Stimulated activated CD4-positive, alpha-beta T cell treated with anti-CD3 and anti-CD28 coated beads, TNF-alpha, amount 100 ng/mL, for 1 hour (primary cell): ENCODE measurements at places on chromosomes 12 and 14.

DNA sequence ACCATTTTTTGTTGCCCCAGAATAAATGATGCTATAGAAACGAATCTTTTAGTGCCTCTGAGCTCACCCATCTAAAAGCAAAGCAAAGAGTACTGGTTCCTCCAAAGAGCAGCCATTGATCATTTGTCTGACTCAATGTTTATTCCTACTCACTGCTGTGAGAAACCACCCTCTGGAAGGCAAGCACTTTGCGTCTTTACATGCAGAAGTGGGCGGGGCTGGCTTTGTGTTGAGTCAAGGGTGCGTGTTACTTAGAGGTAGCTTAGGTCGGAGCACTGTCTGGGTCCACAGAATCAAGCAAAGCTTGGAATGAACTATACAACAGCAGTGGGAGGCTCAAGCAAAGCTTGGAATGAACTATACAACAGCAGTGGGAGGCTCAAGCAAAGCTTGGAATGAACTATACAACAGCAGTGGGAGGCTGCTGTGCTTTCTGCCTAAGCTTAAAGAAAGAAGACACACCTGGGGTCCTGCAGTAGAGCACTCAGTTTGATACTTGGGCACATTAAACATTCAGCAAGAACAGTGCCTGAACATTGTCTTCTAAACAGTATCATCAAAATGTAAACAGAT, 77.2 kb upstream of the PRICKLE1 start:
- DNase-seq = no peak

- no peak for DNase-seq
These were observed 8.1 kb upstream of the CKAP4 start for GRCh38 chr12:106255952-106256351.

GRCh38 chr14:83007641-83008225, 1474.1 kb upstream of the SEL1L start:
- DNase-seq = no peak

DNA sequence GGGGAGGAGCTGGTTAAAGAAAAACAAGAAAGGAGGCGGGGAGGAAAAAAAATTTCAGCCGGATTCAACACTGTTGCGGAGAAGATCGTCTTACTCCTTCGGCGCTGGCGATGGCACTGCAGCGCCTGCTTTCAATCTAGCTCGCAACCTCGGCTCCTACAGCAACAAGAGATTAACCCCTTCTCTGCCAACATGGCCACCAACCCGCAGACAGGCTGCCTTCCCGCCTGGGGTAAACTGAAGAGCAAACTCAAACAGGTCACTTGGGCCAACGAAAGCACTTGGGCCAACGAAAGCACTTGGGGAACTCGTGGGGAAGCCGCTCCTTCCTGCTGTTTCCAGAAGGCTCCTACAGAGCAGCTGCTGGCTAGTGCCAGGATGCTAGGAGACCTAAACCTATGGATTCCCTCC, 73.7 kb downstream of the CIT start:
- DNase-seq = no peak

- no peak for DNase-seq
These were observed 145.0 kb downstream of the RIMBP2 start for GRCh38 chr12:130571089-130571488.

- no peak for DNase-seq
These were observed 31.1 kb upstream of the ANO2 start for GRCh38 chr12:5976196-5976595.

GRCh38 chr12:106301241-106301610, 1.3 kb upstream of the TCP11L2 start:
- no peak for DNase-seq

DNA sequence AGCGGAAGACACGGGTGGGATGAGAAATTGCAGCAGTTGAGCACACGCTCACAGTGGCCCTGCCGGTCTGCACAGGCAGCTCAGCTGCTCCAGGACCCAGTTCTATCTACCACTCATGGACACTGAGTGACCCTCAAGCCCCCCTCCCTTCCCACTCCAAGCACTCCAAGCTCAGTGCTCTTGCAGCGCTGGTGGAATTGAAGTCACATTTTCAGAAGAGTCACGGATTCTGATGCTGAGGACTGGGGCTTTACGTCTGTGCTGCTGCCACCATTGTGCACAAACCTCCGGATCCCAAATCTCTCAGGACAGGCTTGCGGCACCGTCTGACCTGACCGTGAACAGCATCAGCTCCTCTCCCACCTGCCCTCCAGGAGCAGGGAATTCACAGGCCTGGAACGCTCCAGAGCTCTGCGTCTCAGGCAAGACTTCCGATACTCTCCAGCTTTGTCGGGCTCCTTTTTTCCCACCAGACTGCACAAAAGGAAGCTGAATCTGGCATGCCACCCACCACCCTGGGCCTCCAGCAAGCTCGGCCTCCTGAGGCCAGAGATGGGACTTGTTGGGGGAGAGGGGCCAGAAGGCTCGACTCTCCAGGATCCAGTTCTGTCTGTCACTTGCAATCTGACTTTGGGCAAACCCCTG, 213.1 kb upstream of the RTL1 start:
- DNase-seq = no peak

DNA sequence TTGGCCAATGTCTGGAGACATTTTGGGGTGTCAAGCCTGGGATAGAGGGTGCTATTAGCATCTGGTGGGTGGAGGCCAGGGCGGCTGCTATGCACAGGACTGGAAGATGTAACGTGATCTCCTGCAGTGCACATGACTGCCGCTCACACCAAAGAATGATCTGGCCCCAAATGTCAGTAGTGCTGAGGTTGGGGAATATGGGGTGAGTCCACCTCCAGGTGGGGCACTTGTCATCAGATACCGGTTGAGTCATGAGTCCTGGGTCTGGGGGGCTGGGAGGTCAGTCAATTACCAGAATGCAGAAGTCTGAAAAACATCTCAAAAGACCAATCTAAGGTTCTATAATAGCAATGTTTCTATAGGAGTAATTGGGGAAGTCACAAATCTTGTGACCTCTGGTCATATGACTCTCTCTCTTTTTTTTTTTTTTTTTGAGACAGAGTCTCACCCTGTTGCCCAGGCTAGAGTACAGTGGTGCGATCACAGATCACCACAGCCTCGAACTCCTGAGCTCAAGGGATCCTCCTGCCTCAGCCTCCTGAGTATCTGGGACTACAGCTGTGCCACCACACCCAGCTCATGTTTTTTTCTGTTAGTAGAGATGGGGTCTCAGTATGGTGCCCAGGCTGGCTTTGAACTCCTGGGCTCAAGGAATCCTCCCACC, 6.0 kb upstream of the SDSL start:
- DNase-seq = no peak

DNA sequence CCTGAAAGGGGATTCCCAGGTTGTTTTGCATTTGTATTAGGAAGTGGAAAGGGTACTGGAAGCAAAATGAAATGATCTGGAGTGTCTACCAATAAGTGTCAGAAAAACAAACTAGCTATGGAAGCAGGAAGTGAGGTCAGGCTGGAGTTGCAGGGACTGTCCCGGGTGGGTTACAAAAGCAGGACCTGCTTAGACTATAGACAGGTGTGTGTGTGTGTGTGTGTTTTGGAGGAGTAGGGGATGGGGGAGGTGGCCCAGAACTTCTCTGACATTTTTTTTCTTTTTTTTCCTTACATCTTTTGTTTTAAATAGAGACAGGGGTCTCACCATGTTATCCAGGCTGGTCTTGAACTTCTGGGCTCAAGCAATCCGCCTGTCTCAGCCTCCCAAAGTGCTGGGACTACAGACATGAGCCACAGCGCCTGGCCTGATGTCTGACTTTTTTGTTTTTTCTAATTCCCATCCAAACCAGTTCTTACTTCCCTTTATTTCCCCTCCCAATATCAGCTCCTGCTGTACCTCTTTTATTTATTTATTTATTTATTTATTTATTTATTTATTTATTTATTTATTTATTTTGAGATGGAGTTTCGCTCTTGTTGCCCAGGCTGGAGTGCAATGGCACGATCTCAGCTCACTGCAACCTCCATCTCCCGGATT, 512 bp upstream of the RND1 start:
- DNase-seq = no peak

- DNase-seq = no peak
These were observed 52.3 kb downstream of the MBIP start for GRCh38 chr14:36268121-36268520.

GRCh38 chr12:93223440-93224426, 154.0 kb upstream of the NUDT4 start:
- no peak for DNase-seq

GRCh38 chr14:79254069-79254775, 957.1 kb downstream of the DIO2 start:
- no peak for DNase-seq

DNA sequence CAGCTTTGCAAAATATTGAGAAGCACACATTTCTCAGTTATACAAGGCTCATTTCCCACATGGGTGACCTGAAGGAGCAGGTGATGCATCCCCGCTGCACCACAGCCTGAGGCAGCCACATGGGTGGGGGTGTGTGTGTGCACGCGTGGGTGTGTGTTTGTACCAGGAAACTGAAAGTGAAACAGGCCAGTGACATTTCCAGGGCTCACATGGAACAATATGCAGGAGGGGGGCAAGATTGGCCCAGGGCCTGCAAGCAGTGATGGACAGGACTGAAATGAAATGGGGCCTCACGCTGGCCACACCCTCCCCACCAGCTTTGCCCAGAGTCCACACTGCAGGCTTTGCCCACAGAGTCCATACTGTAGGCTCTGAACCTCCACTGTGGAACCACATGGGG, 154.2 kb upstream of the PARP11 start:
- DNase-seq = peak; percentile 49

DNA sequence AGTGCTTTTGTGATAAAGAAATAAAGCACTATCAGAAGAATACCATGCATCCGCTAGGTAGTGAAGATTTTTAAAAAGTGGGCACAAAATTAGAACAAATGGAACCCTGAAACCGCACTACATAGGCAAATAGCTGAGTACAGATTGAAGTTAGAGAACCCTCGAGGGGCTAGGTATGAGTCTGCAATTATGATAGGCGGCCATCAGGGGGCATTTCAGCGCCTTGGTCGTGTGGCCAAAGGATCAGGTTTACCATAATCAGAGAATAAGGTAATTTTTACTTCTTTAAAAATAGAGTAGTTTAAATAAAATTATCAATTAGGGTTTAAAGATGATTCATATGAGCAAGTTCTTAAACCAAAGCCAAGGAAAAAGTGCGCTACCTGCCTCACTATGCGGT, 129.8 kb downstream of the TMX1 start:
- no peak for DNase-seq

- no peak for DNase-seq
These were observed 74.2 kb upstream of the TTC7B start for GRCh38 chr14:90890322-90891020.

DNA sequence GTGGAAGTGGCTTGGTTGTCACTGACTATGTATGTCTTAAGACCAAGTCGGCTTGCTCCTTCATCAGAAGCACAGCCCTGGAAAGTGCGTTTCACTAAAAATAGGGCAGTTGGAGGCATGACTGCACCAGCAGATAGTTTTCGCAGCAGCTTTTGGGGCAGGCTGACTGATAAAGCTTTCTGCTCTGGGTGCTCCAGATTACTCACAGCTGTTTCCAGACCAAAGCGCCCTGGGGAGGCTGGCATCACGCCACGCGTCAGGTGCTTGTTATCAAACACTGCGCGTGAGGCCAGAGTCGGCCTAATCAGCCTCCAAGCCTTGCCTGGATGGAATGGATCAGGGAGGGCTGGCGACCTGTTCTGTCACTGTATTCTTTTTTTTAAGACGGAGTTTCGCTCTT, 13.3 kb upstream of the LRRC10 start:
- no peak for DNase-seq

DNA sequence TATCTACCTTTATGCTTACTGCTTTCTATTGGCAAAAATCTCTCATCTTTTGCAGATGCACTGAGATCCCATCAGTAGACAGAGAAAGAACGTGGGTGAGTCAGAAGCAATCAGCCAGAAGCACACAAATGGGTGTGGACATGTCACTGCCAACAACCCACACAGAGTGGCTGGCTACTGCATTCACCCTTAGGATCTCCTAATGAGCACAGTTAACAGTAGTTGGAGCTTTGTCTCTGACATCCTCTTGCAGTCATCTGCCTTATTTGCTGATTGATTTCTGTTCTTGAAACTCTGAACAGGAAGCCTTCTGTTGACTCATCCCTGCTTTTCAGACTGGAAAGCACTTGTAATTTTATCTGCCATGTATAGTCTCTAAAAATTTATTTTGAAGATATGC, 117.2 kb downstream of the RGS6 start:
- no peak for DNase-seq

DNA sequence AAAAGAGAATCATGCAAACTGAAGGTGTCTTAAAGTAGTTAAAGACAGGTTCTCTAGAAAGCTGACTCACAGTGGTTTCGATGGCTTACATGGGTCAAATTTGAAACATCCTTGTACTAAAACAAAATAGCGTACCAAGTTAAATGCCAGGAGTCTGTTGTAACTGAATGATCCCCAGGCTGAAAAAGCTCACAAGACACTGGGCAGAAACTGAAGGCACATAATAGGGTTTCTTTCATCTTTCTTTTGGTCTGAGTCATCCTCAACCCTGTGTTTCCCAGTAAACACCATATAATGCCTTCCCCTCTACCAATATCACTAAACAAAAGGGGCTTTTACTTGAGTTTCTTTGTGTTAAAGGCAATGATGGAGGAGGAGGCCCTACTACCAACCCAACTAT, 12.8 kb downstream of the ZFYVE1 start:
- no peak for DNase-seq
